ENCODE measurements at places on chromosomes 6 and 20.

DNA sequence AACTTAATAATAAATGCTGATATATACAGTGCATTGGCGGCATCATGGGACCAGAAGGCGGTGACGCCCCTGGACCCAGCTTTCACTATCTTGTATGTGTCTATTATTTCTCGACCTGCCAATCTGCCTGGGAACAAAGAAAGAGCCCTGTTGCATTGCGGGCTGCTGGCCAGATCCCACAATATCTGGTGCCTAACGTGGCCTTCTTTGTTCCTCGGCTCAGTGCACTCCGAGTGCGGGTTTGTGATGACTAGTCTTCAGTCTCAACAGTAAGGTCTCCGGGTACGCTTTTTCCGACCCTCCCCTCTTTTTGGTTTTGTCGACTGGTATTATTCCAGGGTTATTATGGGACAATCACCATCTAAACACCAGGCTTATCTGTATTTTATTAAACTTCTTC, 291.5 kb downstream of the TBC1D32 start:
- H3K27me3 ChIP-seq = peaks cover 5% of the 10 kb centered on the region
- no peaks in the 10 kb centered on the region for H3K4me1 ChIP-seq
- no peak overlapping the region for H3K4me3 ChIP-seq
- DNase-seq = no peak
- H3K36me3 ChIP-seq = no peaks in the 10 kb centered on the region

DNA sequence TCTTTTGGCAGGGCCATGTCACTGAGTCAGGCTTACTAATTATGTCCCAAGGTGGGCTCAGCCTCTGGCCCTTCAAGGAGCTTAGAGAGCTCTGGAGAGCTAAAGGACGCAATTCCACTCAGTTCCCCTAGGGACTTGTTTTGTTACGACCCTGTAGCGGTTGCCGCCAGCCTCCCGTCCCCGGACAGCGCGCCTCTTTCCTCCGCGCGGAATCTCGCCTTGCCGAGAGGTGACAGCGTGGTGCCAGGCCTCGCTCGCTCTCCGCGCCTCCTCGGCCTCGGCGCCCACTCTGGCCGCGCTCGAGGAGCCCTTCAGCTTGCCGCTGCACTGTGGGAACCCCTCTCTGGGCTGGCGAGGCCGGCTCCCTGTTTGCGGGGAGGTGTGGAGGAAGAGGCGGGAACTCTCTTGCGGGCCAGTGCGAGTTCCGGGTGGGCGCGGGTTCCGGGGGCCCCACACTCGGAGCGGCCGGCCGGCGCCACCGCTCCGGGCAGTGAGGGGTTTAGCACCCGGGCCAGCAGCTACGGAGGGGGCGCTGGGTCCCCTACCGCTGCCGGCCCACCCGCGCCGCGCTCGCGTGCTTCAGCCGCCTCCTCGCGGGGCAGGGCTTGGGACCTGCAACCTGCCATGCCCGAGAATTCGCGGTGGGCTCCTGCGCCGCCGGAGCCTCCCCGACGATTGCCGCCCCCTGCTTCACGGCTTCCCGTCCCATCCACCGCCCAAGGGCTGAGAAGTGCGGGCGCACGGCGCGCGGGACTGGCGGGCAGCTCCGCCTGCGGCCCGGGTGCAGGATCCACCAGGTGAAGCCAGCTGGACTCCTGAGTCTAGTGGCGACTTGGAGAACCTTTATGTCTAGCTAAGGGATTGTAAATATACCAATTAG, 9.9 kb upstream of the ZNF311 start:
- H3K4me3 ChIP-seq = no peak overlapping the region
- H3K4me1 ChIP-seq = peaks cover 26% of the 10 kb centered on the region
- DNase-seq = no peak
- H3K27me3 ChIP-seq = peaks cover 41% of the 10 kb centered on the region
- no peaks in the 10 kb centered on the region for H3K36me3 ChIP-seq

DNA sequence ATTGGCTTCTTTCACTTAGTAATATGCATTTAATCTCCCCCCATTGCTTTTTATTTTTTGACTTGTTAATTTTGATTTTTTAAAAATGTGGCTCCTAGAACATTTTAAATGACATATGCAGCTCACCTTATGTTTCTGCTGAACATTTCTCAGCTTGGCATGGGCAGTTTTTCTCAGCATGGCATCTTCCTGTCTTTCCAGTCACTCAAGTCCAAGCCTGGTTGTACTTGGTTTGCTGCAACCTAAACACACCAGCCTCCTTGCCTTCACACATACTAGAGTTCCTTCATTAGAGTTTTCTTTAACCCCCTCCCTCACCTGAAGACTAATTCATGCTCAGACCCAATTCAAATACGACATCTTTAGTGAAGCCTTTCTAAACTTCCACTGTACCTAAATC, 86.4 kb downstream of the ZHX3 start:
- H3K4me1 ChIP-seq = peaks cover 38% of the 10 kb centered on the region
- no peaks in the 10 kb centered on the region for H3K36me3 ChIP-seq
- DNase-seq = no peak

DNA sequence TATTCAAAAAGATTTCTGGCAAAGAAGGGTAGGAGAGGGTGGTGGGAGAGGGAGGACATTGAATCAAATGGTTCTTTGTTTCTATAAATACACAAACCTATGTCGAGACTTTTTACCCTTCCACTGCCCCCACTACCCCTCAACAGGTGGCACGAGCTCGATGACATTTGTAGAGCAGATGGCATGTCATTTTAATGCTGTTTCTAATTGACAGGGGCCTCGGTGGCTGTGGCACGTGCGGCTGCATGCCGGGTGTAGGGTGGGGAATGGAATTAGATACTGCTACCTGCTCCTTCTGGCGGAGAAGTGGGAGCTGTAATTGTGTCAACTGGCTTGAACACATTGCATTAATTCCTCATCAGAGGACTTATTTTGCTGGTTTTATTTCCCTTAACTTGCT, 29.1 kb upstream of the SASH1 start:
- no peaks in the 10 kb centered on the region for H3K36me3 ChIP-seq
- H3K4me1 ChIP-seq = no peaks in the 10 kb centered on the region
- H3K27ac ChIP-seq = no peak overlapping the region
- DNase-seq = no peak

DNA sequence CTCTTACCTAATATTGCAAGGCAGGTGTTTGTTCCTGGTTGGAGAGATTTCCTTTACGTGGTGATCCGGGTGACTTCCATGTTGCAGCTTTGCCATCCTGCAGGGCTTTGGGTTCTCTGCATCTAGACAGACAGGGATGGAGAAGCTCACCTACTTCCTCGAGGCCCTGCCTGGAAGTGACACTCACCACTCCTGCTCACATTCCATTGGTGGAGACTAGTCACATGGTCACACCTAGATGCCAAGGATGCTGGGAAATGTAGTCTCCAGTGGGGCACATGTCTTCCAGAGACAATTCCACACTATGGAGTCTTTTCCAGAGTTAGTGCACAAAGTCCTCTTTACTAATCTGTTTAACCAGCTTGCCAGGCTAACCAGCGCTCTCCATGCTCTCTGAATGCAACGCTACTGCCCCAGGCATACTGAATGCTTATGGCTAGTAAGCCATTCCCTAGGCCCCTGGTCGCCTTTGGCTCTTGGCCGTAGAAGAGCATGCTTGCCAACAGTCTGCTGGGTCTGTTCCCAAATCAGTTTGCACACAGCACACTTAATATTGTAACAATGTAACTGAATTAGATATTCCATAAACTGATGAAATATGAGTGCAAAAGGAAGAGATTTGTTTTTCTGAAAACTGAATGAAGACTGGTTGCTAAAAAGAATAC, 6.7 kb upstream of the KCNK15 start:
- H3K4me1 ChIP-seq = peaks cover 10% of the 10 kb centered on the region
- no peak overlapping the region for H3K4me3 ChIP-seq
- H3K27ac ChIP-seq = no peak overlapping the region
- H3K27me3 ChIP-seq = peaks cover 35% of the 10 kb centered on the region

- DNase-seq = no peak
- no peaks in the 10 kb centered on the region for H3K4me1 ChIP-seq
- no peaks in the 10 kb centered on the region for H3K36me3 ChIP-seq
- no peak overlapping the region for H3K27ac ChIP-seq
- H3K4me3 ChIP-seq = no peak overlapping the region
Observed at GRCh38 chr6:105121981-105122380, 57.8 kb downstream of the POPDC3 start.

GRCh38 chr20:3199976-3200755, 4.3 kb downstream of the DDRGK1 start:
- no peak for DNase-seq
- H3K4me3 ChIP-seq = no peak overlapping the region
- H3K36me3 ChIP-seq = peaks cover 9% of the 10 kb centered on the region
- H3K27me3 ChIP-seq = no peaks in the 10 kb centered on the region
- no peak overlapping the region for H3K27ac ChIP-seq
